Stimulated activated CD8-positive, alpha-beta memory T cell treated with anti-CD3 and anti-CD28 coated beads, Interleukin-2, amount 100 ng/mL, for 48 hours (primary cell): ENCODE measurements at places on chromosomes 1 and 21.

DNA sequence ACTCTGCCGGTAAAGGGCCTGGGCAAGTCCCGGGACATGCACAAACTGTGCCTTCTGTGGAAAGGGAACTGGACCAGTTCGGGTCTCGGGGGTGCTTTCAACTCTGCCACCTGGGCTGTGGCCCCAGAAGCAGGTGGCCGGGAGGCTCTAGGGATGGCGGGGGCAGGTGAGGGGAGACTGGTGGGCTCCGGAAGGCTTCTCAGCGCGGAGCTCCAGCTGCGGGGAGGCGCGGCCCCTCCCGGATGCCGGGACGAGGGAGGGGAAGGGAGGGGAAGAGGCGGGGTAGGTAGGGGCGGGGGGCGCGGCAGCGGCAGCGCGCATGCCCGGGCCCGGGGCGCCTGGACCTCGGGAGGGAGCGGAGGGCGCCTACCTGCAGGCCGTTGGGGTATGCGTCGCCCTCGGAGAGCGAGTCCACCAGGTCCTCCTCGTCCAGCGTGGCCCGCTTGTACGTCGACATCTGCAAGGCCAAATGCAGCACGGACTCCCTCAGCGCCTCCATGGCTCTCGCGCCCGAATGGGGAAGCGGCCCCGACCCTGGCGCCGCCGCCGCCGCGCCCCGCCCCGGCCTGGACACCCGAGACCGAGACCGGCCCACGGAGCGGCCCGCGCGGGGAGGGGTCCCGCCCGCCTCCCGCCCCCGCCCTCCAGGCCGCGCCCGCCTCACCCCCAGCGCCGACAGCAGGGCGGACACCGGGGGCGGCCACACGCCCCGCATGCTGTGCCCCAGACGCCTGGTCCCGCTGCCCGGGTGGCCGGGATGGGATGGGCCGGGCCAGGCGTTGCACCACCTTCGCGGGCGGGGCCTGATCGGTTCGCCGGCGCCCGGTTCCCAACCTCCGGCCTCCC lies at the start of gene ECE1:
TSS of gene ECE1 (minus strand) at position 764 of the 846 bp plus-strand sequence. CDS start at position 715, 49 bp downstream.
- no peak for DNase-seq

GRCh38 chr1:147853391-147853790 lies 49.2 kb upstream of the GJA8 start:
- DNase-seq: no peak

GRCh38 chr1:91591175-91591974 lies 90.7 kb downstream of the CDC7 start:
- no peak for DNase-seq

DNA sequence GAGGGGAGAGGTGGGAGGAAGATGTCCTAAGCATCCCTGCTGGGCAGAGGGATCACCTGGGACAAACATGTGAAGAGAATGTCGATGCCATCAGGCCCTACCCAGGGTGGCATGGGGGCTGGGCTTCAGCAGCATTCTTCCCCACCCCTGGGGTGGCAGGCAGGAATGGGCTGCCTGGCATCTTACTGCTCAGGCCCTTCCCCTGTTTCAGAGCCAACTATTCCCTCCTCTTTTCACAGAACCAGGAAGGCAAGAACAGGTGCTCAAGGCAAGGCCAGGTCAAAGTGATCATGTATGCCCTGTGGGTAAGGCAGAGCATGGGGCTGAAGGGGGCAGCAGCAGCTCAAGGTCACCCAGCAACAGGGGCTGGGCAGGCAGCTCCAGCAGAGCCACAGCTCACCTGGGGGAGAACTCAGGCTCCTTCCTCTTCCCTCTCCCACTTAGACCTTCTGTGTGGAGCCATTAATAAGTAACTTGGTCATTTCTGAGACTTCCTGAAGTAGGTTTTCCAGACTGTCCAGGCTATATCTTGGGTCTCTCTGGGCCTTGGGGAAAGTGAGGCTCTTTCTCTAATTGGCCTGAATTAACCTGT lies 56.4 kb downstream of the ELK4 start:
- DNase-seq: no peak

DNA sequence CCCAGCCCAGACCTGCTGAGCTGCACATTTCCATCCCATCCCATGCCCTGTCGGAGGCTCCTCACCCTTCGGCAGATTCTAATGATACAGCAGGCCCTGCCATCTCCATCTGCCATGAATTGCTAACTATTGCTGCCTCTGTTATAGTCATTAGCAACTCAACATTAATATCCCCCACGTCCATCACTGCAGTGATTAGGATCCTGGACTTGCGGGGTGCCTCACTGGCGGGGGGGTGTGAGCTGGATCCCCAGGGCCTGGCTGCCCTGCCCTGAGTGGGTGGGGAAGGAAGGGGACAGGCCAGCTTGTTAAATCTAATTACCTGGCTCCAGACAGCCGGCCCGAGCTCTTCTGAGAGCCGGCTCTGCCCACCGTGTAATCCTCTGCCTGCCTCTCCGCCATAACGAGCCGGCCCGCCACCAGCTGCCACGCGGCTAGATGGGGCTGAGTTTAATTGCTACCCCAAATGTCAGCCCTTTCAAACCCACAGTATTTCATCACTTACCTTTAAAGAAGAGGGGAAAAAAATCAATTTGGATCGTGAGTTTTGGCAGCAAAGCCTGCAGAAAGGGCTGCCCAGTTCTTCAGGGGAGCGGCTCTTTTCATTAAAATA lies 227.3 kb upstream of the CSF3R start:
- no peak for DNase-seq

DNA sequence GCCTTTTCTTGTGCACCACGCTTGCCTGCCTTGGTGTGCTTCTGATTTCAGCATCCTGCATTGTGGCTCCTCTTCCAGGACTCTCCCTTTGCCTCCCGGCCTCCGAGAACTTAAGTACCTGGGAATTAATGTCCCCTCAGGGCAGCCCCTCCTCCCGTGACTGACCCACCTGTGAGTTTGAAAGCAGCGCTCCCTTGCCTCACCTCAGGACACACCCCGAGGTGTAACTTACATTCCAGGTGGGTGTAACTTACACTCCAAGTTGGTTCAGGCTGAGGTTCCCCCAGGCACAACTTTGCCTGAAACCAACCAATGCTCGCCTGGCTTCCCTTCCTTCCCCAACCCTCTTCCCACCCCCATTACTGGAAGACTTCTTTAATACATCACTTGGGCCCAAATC lies 161.4 kb downstream of the KAZN start:
- DNase-seq: no peak

- DNase-seq: no peak
These were observed 2.7 kb upstream of the UTP11 start for GRCh38 chr1:38009841-38010180.

DNA sequence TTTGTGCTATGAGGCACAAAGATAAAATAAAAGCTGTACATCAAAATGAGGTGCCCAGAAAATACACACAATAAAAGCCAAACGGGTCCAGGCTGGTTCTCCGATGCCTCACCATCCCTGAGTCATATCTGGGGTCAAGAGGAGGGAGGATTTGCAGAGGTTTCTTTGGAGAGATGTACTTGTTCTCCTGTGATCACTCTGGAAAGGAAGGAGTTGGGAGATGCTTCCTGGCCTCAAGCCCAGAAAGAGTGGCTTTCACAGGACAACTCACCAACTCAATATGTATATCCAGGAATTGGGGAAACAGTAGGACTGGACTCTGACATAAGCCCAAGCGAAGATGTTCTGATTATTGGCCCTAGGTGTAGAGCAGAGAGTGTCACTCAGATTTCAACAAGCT lies 51.9 kb downstream of the DIPK1A start:
- no peak for DNase-seq

DNA sequence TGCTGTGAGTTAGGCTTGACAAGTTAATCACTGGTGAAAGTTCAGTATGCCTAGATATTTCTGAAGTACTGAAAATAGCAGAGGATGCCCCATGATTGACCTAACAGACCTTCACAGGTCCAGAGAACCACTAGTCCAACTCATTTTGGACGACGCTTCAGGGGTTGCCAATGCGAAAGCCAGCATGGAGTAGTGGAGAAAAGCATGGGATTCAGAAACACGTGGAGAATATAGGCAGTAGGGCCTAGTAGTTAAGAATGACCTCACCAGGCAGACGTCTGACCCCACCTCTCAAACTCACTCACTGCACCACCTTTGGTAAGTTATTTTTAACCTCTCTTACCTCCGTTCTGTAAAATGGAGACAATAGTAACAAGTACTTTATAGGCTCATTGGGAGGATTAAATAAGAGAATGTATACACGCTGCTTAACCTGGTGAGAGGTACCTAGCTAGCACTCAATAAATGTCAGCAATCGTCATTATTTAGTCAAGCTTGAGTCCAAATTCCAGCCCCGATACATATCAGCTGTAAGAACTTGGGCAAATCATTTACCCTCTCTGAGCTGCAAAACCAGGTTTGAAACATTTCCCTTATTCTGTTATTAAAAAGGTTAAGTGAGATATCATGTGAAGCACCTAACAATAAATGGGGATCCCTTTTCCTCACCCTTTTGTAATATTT lies 13.2 kb downstream of the PLPP3 start:
- DNase-seq: no peak

DNA sequence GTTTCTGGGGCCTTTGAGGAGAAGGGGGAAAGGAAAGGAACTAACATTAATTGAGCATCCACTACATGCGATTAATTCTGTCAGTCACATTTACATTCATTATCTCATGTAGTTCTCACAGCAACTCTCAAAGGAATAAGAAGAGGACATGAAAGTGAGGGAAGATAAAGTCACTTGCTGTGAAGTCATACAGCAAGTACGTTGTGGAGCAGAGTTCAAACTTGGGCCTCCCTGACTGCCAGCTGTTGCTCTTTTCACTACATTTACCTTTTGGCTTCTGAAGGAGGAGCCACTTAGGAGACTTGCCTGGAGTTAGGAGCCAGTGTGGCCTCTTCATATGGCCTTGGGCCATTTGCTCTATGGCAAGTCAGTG lies 6.2 kb downstream of the ZNF691 start:
- no peak for DNase-seq

GRCh38 chr1:27945020-27945419 lies 10.2 kb downstream of the SMPDL3B start:
- DNase-seq: no peak

DNA sequence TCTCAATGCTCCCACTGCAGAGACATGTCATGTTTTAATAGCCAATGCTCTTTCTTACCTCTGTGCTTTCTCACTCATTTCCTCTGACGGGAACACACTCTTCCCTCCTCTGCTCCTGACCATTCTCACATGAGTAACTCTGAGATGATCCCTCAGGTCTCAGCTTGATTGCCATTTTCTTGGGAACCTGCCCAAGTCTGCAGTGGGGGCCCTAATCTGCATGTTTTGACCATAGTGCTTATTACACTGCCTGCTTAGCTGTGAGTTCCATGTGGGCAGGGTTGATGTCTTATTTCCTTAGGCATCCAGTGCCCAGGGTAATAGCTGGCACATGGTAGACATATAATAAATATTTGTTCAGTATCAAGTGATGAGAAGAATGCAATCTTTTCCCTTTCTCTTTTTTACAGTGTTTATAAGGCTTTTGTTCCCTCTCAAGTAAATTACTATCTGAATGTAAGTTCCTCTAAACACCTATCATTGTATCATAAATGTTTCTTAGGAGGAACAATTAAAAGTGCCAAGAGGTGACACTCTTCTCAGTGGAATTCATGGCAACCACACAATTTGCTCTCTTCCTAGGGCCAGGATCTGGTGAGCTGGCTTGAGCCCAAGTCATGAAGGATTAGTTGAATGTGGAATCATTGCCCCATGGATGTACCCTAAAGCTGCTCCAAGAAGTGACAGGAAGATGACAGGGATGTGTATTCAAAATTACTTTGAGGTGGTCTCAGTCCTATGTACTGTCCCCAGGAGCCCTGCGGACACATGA lies 485.4 kb upstream of the USP24 start:
- no peak for DNase-seq

DNA sequence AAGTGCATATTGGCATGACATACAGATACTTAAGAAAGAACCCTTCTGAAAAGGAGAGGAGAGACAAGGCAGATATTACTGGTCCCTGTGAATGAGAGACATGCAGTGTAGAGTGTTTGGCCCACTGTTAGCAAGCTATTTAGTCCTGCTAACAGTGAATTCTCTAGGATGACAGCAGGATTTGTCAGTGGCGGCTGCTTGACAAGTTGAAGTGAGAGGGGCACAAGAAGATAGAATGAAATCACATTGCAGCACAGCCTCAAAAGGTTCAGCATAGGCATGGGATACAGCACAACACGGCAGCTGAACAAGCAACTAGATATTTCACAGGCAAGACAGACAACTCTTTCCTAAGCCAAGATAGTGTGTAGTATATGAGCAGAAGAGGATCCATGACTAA lies 407.9 kb downstream of the PLA2G4A start:
- no peak for DNase-seq

DNA sequence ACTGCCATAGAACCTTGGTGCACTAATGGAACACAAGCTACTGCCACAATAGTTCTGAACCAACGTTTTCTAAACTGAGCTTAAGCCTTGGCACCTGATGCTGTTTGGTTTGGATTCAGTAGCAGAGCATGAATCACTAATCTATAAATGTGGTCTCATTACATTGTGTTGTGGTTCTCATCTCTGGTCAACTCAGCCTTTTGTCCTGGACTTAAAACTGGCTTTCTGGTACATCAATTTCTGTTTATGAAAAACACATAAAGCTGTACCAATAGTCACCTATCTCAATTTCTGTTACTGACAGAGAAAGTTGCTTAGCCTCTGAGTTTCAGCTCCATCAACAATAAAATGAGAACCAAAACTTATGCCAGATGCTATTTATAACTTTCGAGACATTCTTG lies 197.5 kb upstream of the KIAA0040 start:
- no peak for DNase-seq

GRCh38 chr1:19370453-19371170 lies 58.5 kb downstream of the SLC66A1 start:
- DNase-seq: no peak

DNA sequence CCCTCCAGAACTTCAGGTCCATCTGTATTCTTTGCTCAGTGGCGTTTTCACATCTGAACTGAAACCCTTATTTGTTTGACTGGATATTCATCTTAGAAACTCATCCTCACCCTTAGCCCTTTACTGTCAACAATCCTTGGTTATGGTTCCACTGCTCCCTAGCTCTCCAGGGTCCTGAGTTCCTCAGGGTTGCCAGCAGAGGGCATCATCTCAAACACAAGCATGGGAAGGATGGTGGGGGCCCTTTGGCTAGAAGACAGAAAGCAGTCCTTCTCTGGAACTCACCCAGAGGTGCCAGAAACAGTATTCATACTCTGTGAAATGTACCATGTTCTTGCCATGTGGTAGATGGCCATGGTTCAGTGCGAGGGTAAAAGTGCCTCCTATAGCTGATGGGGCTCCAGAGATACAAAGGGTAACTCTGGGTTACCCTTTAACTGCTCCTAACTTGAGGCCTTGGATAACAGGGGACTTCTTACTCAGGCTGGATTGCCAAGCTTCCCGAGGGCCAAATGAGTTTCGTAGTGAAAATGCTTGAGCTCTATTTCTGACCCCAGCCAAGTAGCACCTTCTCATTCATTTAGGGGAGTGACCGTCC lies 11.3 kb downstream of the NCSTN start:
- no peak for DNase-seq

GRCh38 chr21:19853709-19854575 lies 1144.3 kb upstream of the NCAM2 start:
- DNase-seq: no peak

- no peak for DNase-seq
These were observed 78.7 kb downstream of the FGGY start for GRCh38 chr1:59375321-59376220.
